ENCODE measurements at places on chromosomes 7 and 10.

DNA sequence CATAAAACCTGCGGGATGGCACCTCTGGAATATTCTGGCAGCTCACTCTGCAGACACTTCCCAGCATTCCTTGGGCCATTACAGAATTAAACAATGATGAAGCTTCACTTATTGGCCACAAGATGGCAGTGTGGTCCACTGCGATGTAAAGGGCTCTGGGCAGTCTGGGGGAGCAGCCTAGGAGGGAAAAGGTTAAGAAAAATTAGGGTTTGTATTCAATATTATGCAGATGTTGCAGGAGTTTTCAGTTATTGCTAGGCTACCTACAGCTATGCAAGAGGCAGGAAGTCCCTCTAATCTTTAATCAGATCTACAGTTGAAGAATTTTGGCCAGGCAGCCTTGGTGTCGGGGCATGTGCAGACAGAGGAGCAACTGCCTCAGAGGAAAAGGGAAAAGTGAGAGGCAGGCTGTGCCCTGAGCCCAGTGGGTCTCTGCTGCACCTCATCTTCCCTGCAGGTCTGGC lies 233.2 kb upstream of the PRSS1 start:
- no peak for DNase-seq

DNA sequence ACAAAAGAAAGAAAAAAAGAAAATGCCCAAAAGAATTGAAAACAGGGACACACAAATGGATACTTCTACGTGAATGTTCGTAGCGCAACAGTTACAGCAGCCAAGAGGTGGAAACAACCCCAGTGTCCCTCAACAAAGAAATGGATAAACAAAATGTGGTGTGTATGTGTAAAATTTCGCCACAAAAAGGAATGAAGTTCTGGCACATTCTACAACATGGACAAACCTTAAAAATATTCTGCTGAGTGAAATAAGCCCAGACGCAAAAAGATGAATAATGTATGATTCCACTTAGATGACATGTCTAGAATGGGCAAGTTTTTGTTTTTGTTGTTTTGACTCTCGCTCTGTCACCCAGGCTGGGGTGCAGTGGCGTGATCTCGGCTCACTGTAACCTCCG lies 10.9 kb downstream of the UCMA start:
- DNase-seq: no peak

DNA sequence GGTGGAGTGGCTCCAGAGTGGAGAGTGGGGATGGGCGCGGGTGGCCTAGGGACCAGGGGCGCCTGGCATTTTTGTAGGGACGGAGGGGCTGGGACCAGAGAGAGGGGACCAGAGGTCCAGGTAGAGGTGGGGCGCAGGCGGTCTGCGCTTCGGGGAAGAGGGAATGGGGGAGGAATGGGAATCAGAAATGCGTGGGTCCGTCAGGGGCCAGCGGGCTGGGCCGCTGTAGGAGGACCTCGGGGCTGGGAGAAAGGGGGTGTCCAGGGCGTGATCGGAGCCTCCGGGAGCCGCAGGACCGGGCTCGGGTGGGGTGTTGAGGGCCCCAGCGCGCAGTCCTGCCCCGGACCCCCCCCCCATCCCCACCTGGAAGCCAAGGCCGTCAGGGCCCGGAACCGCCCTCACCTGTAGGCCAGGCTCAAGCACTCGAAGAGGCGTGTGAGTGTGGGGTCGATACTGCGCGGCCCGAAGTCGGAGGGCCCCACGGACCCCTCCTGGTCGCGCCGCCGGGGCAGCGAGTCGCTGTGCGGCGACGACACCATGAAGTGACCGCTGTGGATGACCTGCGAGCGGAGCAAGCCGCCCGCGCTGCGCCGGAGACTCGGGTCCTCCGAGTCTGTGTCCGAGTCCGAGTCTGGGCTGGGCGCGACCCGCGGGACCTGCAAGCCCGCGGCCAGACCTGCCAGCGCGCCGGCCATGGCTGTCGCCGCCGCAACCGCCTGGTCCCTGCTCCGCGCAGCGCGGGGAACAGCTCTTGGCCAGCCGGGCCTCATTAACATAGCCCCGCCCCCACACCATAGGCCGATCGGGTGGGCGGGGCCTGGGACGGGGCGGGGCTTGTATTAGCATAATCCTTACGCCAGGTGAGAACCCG lies at the start of gene MLXIPL:
TSS of gene MLXIPL (minus strand) at position 725 of the 871 bp plus-strand sequence. CDS start at position 695, 30 bp downstream.
- DNase-seq: peak; percentile 40

- DNase-seq: no peak
These were observed at the start of gene LMOD2 for GRCh38 chr7:123655614-123656013. LMOD2 (plus strand) TSS chr7:123655866; CDS start chr7:123655964, 98 bp downstream.

DNA sequence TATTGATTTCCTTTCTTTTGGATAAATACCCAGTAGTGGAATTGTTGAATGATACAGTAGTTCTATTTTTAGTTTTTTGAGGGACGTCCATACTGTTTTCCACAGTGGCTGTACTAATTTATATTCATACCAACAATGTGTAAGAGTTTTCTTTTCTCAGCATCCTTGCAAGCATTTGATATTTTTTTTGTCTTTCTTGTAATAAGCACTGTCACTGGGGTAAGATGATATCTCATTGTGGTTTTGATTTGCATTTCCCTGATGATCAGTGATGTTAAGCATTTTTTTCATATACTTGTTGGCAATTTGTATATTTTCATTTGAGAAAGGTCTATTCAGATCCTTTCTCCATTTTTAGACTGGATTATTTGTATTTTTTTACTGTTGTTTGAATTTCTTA lies 308.7 kb downstream of the PTEN start:
- no peak for DNase-seq

- DNase-seq: no peak
These were observed 44.2 kb downstream of the BPGM start for GRCh38 chr7:134690614-134691504.
